ENCODE measurements at places on chromosomes 11 and 22. TPM values are rescaled to one million over a fixed set of nuclear protein-coding genes. Genes with fewer than 3 reads are reported as not detected.

The SHANK2 gene
- total RNA-seq, result 24.5 TPM

The CARD18 gene
- not detected for total RNA-seq

The KRTAP5-1 gene
- not detected for total RNA-seq

The BATF2 gene
- total RNA-seq, result not detected
